ENCODE measurements at places on chromosomes 7 and 10. TPM values are rescaled to one million over a fixed set of nuclear protein-coding genes. Genes with fewer than 3 reads are reported as not detected.

TRIM74 gene
- total RNA-seq = 0.06 TPM

LIPF gene
- not detected for total RNA-seq

ACSL5 gene
- total RNA-seq = 0.92 TPM

MACC1 gene
- 0.06 TPM for total RNA-seq

GIMAP6 gene
- 5.4 TPM for total RNA-seq

WEE2 gene
- total RNA-seq = not detected

SLC26A3 gene
- not detected for total RNA-seq

NEUROD6 gene
- total RNA-seq = not detected

SFTPA1 gene
- not detected for total RNA-seq

WDR86 gene
- 0.26 TPM for total RNA-seq
